Heart left ventricle (tissue), 16 donors: ENCODE measurements at places on chromosomes 5 and 9.

DNA sequence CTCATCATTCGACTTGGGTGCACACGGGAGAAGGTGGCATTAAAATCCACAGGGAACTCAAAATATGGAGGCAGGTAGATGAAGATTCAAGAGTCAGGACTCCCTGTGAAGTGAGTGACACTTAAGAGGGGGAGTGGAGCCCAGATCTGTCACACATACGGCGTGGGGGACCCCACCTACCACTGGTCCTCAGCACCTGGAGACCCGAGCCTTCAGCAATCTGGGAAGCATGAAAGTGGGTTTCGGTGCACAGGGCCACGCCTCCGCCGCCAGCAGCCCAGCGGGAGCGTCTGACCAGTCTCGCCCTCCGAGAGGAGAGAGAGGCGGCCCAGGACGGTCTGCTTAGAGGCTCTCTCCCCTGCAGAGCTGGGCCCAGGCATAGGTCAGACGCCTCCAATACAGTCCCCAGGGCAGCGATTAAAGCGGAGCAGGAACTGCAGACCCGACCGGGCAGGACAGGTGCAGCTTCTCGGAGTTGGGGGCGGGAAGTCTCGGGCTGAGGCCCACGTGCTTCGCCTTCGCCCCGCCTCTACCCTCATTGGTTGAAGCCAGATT, 639 bp upstream of the SLC2A8 start:
- DNase-seq = no peak

DNA sequence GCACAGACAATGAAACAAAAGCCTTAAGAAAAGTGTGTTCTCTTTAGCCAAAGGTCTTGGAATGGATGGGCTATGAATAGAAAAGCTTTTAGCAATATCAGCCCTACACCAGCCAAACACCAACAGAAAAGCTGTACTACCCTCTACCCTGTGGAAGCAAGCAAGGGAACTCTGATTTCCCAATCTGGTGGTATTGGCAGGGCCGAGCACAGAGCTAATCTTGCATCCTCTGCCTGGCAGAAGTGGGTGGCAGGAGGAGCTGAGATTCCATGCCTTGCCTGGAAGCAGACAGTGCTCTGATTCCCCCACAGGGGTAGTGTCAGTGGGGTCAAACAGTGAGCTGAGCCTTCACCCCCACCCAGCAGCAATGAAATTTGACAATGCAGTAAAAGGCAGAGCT, 29.6 kb upstream of the ZNF782 start:
- no peak for DNase-seq

DNA sequence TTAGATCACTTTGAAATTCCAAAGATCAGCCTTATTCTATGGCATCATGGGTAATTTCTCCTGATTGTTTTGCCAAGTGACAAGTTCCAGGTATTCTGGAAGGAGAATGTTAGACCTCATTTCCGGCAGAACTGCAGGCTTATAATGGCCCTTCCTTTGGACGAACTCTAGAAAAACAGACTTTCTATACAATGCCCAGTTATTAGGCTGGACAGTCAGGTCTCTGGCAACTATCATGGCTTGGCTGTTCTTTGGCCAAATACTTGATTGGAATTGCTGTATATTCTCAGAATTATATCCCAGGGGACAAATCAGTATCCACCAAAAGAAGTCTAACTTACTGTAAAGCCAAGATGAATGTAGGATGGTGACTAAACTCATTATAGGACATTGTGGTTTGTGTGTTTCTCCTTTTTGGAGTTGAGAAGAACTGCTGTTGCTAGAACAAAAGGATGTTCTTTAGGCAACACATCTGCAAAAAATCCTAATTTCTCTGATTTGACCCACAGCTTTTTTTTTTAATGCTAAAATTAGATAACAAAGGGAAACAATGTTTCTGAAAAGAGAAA, 69.0 kb downstream of the ADAMTSL1 start:
- no peak for DNase-seq

- DNase-seq = no peak
These were observed 295.7 kb downstream of the ARHGEF28 start for GRCh38 chr5:73921741-73922140.

DNA sequence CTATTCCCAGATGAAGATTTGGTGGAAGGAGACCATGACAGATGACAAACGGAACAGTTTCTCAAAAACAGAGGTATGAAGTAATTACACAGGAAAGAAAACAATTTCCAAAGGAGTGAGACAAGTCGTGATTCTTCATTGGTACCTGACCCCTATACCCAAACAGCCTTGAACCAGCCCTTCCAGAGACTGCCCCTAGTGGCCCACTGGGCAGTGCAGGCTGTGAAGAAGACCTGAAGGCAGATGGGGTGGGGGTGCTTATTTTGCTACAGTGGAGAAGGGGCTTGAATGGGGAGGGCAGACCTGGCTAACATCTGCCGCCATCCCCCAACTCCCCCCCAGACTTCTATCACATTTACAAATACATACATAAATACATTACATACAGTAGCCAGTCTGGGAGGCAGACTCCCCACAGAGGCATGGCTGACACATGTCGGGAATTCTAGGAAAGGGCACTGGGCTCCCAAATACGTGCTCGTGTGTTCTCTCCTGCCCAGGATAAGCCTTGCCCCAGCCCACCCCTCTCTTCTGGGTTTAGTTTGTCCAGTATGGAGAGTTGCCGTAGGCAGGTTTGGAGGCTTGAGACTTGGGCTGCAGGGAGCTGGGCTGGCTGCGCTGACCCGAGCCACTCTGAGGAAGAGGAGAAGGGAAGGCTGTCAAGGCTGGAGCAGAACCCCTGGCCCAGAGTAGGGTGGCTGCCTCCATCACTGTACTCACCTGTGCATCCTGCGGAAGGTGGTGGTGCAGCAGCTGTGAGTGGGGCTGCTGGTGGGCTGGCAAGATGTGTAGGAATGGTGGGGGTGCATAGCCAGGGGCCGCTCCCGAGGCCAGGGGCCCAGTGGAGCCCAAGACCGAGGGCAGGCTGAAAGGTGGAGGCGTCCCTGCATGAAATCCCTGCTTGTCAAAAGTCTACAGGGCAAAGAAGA, 105.3 kb downstream of the UBE2R2 start:
- no peak for DNase-seq

DNA sequence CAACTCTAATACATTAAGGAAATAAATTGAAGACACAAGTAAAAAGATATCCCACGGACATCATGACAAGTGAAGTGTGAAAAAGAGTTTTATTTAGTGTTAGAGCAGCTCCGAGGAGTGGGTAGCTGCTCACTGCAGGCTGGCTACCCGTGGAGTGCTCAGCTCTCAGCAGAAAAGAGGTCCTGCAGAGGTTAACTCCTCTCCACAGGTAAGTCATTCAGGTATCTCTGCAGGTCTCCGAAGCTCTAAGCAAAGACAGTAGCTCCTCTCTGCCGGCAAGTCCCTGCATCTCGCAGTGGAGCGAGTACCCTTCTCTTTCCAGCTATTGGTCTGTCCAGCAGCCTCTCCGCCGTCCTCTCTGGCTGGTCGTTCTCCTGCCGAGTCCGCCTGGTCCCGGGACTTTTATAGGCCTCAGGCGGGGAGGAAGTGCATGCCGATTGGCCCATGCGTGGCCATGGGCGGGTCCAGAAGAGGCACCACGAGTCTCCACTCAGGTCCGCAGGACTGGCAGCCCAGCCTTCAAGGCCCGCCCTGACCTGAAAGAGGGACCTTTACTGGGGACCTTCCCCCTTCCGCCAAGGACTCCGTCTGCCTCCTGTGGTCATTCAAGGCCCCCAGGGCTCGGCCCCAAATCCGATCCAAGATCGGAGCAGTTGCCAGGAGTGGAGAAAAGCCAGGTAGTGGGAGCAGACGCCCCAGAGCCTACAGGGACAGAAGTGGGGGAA, 29.9 kb downstream of the BTNL9 start:
- DNase-seq = no peak

DNA sequence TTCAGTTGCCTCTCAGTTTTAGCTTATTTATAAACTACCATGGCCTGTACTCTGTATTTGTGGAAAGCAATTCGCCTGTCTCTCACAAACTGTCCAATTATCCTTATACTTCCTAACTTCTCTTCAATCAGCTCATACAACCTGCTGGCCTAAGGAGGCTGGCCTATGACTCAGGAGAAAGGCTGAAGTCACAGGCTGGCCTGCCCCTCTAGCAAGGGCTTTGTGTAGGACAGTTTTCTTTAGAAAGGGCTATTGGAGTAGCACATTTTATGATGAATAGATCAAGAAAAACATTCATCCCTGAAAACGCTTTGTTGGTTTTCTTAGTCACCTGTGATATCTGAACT, 988.7 kb upstream of the ARRDC3 start:
- DNase-seq = no peak

- no peak for DNase-seq
These were observed 18.1 kb downstream of the PRRC2B start for GRCh38 chr9:131411719-131412681.

- DNase-seq = no peak
These were observed 462.5 kb upstream of the TYRP1 start for GRCh38 chr9:12230708-12231107.

- no peak for DNase-seq
These were observed 15.0 kb upstream of the LVRN start for GRCh38 chr5:115947260-115947659.

- DNase-seq = no peak
These were observed 550.0 kb downstream of the PTPRD start for GRCh38 chr9:10062629-10063395.

GRCh38 chr5:58115811-58116210, 344.1 kb downstream of the PLK2 start:
- DNase-seq = no peak
